ENCODE measurements at places on chromosomes 5 and 9.

- DNase-seq, result no peak
Observed at GRCh38 chr9:75161116-75161857, 73.0 kb downstream of the OSTF1 start.

DNA sequence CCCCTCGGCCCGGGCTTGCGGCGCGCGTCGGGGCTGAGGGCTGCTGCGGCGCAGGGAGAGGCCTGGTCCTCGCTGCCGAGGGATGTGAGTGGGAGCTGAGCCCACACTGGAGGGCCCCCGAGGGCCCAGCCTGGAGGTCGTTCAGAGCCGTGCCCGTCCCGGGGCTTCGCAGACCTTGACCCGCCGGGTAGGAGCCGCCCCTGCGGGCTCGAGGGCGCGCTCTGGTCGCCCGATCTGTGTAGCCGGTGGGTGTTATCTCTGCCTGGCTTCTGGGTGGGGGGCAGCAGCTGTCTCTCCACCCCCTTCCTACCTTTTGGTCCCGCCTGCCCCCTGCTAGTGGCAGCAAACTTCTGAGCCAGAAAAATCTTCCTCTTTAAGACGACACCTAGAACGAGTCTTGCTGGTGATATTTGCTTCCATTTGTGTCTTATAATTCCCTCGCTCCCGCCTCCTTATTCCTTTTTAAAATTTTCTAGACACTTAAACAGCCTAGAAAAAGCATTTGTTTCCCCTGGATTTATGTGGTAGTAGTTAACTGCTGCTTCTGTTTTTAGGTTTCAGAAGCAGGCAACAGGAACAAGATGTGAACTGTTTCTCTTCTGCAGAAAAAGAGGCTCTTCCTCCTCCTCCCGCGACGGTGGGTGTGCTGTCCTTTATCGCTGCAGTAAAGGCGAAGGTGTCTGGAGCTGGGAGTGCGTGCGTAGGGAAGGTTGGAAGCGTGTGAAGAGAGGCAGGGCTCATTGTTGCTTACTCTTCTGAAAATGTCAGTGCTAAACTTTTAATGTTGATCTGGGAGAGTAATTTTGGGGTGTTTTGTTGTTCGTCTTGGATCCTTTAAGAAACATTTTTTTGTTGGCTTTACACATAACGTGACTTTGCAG is 554 bp downstream of the JAK2 start:
- peak; percentile 18 for DNase-seq

DNA sequence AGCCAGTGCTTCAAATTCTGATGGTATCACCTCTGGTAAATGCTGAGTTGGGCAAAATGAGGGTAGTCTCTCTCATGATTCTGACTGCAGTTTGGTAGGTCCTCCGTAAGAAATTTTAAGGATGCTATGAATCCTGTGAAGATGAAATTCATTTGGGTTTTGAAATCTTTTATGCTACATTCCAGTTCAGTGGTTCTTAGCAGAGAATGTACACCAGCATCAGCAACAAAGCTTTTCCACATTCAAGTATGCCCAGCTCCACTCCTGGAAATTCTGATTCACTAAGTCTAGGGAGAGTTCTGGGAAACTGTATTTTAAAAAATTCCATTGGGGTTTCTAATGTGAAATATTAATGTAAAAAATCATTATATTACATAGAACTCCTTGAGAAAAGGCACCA is 33.6 kb upstream of the ACOT12 start:
- no peak for DNase-seq

DNA sequence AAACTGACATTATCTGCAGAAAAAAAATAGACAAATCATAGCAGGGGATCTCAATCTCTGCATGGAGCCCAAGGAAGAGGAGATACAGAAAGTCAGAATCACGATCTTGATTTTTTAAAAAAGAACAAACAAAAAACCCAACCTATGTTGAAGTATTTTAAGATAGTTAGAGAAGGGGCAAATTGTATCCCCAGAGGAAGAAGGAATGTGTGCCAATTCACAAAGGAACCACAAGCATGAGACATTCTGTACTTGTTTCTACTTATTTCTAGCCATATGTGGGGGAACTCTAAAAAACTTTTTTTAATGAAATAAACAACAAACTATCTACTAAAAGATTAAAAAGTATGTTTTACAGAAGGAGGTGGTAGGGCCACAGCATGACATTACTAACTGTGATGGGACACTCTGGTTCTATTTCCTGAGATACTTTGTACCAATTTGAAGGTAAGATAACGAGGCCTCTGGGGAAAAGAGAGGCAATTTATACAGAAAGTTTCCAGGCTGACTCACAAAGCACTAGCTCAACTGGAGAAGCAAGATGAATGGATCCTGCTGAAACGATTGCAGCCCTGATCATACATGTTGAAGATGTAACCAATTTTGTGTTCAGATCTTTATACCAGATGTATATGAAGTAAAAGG is 22.5 kb downstream of the RANBP3L start:
- DNase-seq, result no peak

DNA sequence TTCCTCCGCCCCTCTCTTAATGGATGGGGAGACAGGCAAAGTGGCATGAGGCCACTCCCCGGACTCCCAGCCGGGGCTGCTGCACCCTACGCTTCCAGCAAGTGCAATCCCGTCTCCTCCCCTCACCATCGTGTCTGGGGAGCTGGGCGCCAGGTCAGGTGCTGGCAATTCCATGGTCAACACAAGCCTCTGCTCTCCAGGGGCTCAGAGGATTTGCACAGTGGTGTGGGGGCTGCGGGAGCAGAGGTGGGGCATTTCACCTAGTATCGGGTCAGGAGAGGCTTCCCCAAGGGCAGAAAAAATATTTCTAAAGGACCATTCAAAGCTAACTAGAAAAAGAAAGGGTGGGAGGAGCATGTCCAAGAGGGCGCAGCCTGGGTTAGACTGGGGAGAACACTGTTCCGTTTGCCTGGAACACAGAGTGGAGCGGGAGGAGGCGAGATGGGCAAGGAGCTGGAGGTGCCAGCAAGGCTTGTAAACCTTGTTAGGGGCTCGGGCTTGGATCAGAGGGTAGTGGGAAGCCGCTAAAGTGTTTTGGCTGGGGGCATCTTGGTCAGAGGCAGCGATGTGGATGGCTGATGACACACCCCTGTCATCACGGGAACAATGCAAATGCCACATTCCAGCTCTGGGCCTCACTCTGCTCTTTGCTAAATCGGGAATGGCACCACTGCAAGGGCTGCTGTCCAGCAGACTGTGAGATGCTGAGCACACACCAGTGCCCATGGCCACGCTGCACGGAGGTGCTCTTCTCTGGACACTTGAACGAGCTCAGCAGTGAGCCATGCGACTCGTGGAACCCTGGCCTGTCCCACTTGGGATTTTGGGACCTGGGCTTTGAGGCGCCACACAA is 191.7 kb downstream of the CDK5RAP2 start:
- no peak for DNase-seq

GRCh38 chr9:72589667-72590521 is 68.5 kb downstream of the TMC1 start:
- DNase-seq, result no peak

Data from GM13976 (cell line).